ENCODE measurements at places on chromosomes 4 and X.

DNA sequence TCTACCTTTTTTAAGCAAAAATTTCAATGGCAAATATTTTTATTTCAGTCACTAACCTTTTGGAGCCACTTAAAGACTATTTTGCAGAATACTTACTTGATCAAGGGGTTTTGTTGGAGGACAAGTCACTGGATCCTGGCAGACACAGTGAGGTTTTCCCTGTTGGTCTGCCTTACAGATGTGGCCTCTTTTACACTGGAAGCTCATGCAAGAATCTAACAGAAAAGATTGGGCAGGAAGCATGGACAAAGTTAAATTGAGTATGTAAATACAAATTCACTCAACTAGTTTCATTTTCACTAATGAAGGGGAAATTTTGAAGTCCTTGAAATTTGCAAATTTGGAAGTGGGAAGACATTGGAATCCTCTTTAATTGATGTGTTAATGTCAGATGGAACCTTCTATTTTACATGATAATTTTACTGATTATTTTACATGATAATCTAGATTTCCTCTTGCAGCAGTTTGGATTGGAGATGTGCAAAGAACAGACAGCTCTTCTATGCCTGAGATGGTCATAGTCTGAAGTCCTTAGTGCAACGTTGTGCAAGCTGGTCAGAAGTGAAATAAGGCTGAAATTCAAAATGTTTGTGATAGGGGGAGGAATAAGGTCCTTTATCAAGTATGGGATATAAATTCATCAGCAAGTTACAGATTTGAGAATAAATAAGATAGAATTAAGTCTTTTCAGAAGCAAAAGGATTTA lies 38.4 kb downstream of the SPARCL1 start:
- no peak for DNase-seq

DNA sequence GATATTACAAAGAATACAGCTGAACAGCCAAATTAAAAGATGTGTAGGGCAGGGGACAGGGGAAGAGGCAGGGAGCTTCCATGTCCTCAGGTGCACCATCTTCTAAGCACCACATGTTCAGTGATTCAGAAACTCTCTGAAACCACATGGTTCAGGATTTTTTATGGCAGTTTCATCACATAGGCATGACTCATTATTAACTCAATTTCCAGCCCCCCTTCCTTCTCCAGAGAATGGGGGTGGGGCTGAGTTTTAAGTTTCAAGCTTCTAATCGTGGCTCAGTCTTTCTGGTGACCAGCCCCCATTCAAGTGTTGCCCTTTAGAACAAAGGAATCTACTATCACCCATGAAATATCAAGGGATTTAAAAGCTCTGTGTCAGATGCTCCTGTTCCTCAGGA lies 317.8 kb upstream of the GALNT7 start:
- DNase-seq: no peak

- DNase-seq: no peak
These were observed 46.6 kb downstream of the RHOH start for GRCh38 chr4:40243386-40243948.

DNA sequence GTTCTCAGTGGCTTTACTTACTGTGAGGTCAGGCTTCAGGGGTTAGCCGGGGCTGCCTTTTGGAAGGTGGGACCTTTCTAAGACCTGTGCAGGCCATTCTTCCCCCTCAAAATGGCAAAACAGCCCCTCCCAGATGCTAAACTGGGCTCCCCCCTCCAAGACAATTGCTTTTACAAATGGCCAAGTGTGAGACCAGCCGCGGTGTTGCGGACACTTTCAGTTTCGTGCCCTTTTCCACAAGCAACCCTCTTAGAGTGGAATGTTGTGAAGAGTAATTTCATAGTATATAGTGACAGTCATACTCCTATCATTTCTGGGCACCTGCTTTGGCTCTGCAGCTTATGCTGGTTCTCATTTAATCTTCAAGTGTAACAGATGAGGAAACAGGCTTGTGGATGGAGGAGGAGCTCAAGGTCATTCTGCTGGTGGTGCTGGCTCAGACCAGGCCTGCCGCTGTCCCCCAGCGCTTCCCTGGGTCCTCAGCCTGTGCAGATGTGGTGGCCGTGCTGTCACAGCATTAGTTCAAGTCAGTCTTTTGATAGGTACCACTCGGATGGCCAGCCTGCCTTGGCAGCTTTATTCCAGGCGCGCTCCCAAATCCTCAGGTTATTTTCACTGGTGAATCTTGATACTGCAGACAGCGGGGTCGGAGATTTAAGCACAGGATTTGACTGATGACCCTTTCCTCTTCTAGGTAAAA lies 55.0 kb upstream of the TADA2B start:
- no peak for DNase-seq

GRCh38 chrX:42809569-42809968 lies 31.6 kb upstream of the PPP1R2C start:
- no peak for DNase-seq

GRCh38 chr4:15194520-15194919 lies 192.2 kb downstream of the CPEB2 start:
- no peak for DNase-seq

- no peak for DNase-seq
These were observed 18.3 kb upstream of the ADAMTS3 start for GRCh38 chr4:72587334-72587733.

All from stimulated activated CD8-positive, alpha-beta memory T cell treated with anti-CD3 and anti-CD28 coated beads, Interleukin-4, amount 100 ng/mL, for 4 hours (primary cell).